CD8-positive, alpha-beta memory T cell (primary cell): ENCODE measurements at places on chromosomes 16 and 17.

DNA sequence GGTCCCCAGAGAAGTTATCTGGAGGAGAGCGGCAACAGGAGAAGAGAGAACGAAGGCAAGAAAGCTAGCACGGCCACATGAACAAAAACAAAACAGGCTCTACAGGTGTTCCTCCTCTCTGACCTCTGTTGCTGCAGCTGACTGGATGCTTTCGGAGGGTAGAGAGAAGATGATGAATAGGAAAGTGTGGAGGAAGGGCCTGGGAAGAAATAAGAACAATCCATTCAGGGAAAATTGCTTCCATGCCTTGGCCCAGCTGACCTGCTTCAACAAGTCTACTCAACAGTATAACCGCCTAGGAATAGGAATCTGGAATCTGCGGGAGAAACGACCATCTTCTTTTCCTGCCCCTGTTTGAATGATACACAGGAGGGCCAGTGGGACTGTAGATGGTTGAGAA lies 258.5 kb downstream of the ZFHX3 start:
- DNase-seq, result no peak

- DNase-seq, result peak; percentile 31
These were observed 12.5 kb downstream of the SLC7A5 start for GRCh38 chr16:87856791-87857228.

GRCh38 chr17:77375108-77375916 lies 234.5 kb downstream of the SEC14L1 start:
- no peak for DNase-seq

DNA sequence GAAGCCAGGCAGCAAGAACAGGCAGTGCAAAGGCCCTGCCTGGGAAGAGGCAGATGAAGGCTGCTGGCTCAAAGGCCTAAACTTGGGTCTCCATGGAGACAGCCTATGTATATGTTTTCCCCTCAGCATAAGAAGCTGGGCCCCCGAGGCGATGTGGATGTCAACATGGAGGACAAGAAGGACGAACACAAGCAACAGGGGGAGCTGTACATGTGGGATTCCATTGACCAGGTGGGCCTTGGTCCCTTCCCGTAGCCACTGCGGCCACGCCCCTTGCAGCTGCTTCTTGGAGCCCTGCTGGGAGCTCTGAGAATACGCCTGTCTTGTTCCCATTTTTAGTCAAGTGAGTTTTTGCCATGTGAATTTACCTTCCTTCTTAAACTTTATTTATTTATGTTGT lies 106.0 kb downstream of the SDR42E1 start:
- no peak for DNase-seq

- no peak for DNase-seq
These were observed 651 bp downstream of the SHMT1 start for GRCh38 chr17:18362698-18363100.

DNA sequence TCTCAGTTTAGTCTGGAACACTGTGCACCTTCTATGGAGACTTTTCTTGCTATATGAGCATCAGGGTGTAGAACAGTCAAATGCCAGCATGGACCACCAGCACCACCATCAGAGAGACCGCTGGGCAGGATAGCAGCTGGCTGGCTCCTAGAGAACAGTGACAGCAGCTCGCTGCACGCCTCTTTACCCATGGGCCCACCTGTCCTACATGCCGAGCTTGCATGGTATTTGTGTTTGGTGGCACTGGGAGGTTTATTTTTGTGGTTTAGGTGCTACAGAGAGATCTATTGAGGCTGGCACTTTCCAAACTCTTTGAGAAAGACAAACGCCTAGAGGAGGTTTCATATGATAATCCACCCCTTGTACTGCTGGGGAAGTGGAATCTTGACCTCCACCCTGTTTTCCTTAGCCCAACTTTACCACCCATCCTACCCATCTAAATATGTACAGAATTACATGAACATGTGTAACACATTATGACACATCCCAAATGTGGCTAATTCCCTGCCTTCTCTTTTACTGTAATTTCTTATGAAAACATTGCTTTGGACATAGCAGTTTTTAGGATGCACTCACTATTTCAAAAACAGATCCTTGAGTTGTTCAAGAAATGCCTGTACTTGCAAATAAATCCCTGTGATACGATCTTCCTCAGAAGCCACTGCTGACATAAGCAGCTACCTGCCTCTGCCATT lies 46.3 kb downstream of the COG7 start:
- DNase-seq, result no peak

DNA sequence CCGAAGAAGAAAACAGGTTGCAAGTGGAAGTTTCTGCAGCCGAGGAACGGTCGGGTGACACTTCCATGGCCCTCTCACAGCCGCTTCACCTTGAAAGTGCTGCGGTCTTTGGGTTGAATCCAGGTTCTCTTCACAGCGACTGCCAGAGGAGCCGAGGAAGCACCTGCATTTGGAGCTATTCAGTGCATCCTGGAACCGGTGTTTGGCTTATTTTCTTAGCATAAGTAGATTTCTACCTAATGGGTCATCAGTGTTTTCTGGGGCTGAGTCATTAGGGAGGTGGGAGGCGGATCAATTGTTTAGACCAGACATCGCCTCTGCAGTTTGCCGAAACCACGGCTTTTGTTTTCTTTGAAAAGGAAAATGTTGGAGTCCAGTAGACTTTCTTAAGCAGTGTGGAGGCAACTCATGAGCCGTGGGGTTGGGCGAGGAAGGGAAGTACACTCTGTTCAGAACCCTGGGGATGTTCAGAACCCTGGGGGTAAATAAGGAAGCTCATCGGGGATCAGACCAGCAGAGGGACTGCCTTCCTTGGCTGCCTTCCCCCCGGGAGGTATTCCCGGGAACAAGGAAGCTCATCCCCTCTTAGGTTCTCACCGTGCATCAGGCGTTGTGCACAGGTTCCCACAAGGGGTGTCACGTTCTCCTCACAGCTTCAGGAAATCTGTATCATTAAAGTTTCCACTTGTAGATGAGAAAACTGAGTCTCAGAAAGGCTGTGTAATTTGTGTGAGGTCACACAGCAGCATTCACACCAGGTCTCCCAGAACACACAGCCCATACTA lies 361.5 kb downstream of the SNX29 start:
- no peak for DNase-seq

- DNase-seq, result no peak
These were observed 6.5 kb upstream of the C16orf74 start for GRCh38 chr16:85757341-85757822.

DNA sequence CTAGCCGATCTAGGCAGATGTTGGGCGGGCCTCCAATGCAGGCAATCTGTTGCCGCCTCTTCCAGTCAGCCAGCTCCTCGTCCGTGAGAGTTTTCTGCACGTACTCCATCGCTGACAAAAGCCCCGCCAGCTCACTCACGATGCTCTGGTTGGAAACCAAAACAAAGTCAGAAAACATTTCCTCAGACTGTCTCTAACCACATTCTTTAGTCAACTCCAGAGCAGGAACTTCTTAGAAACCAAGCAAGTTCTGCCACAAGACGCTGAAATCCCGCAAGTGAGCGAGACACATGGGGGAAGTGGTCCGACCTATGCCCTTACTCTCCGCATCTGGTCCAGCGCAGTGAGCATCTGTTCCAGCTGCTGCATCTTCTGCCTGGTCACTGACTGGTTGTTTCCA lies 49.1 kb downstream of the STAT5A start:
- DNase-seq, result peak; percentile 63

GRCh38 chr16:83031524-83031923 lies 404.8 kb downstream of the CDH13 start:
- DNase-seq, result no peak

DNA sequence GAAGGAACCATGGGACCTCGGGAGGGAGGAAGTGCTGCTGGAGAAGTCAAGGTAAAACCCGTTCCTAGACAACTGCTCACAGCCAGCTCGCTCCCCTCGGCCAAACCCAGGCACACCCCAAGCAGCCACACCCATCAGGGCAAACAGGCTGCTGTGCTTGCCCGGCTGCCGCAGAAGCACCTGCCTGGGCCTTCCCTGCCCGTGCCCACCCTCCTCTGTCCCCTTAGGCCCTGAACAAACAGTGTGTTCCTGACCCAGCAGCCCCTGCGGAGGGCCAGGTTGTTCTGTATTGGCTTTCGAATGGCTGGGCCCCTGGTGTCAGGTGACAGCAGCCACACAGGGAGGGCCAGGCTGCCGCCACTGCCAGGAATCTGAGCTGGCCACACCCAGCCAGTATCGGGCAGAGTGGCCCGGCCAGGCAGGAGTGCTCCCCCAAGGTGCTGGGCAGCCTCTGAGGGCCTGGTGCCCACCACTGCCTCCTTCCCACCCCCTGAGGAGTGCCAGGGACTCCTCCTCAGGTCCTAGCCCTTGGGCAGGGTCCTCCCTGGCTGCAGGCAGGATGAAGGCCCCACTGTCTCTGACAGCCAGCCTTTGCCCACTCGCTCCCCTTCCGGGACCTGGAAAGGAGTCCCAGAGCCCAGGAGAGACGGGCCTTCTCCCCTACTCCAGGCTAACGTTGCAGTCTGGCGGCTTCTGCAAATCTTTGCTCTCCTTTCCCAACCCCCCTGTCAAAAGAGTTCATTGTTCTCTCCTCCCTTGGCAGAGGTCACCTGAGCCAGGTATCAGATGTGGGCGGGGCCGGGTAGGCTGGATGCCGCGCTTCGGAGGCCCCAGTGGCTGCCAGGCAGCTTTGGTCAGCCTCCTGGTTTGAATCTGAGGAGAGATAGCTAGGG lies 24.0 kb downstream of the LLGL2 start:
- DNase-seq, result no peak

DNA sequence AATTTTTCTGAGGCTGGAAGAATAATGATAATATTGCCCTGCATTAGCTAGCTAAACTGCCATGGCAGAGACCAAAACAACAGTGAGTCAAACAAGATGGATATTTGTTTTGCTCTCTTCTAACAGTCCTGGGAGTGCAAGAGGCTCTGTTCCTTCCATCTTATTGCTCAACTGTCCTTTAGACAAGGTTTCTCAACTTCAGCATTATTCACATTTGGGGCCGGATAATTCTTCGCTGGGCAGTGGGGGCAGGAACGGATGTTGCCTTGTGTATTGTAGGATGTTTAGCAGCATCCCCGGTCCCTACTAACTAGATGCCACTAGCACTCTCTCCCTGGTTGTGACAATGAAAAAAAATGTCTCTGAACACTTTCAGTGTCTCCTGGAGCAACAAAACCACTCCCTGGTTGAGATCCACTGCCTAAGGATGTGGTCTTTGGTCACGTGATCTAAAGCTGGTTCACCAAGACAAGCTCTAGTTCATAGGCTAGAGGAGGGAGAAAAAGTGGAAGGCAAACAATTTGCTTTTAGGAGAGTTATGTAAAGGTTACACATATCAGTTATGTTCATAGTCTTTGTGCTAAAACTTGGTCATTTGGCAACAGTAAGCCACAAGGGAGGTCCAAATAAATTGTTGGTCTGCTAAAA lies 144.4 kb downstream of the PCTP start:
- no peak for DNase-seq

DNA sequence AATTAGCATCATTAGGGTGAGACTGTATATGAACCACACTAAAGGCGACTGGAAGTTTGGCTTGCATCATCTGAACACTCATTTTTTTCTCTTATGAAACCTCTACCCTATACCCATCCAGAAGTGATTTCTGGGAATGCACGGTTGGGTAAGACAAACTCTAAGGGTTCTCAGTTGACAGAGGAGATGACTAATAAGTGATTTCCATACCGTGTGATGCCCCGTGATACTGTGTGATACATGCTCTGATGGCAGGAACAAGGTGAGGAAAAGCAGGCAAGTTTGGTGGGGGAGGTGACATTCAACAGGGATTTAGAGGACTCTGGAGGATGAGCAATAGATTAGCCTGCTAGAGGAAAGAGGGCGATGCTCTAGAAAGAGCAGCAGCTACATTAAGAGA lies 156.4 kb upstream of the CCL2 start:
- no peak for DNase-seq

DNA sequence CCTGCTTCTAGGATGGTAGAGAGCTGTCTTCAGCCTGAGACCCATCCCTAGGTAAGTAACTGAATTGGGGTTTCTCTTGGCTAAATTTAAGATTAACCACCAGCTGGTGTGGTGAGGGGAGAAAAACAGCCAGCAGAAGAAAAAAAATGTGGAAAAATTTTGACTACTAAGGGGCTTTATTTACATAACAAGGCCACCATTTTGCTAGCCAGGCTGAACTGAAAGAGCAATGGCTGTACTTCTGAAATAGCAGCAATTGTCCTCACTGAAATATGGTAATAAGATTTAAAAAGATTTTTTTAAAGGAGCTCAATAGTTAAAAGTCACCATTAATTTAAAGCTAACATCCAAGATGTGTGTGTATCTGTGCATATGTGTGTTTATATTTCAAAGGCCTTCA lies 12.4 kb upstream of the TRIM25 start:
- no peak for DNase-seq

- DNase-seq, result no peak
These were observed 407.3 kb downstream of the UTP18 start for GRCh38 chr17:51667706-51668083.

GRCh38 chr17:73571511-73572130 lies 72.6 kb downstream of the SDK2 start:
- no peak for DNase-seq

DNA sequence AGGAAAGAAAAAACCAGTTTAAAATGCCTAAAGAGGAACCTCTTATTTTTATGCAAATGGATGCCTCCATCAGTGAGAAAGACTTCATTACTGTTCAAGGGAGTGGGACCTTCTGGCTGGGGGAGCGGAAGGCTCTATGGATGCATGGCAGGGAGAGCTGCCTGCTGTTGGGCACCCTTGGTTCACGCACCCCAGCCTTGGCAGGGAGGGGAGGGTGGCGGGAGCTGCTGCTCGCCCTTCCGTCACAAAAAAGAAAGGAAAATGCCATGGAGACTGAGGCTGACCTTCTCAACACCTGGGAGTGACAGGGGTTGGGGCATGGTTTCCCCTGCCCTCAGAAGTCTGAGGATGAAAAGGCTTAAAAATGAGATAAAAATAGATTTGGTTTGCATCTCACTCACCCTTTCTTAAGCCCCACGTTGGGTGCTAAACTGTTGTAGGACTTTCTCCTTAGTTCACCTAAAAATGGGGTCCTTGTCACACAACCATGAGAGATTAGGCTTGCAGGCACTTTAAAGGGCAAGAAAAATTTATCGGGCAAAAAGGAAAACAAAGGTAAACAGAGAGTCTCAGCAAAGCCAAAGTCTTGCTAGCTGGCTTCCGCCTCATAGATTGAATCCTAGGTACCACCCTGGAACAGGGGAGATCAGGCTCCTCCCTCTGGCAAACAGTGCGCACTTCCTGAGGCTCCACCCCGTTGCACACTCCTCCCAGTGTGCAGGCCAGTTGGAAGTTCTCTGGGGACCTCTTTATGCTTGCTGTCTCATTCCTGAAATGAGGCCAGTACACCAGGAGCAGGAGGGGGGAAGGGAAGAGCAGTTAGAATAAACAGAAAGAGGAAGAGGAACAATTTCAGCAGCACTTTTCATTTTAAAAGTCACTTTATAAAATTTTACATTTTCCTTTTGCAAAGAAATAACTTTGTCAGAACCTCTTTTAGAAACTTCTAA lies 31.6 kb downstream of the PHKB start:
- no peak for DNase-seq
